ENCODE measurements at places on chromosomes 3 and 15.

GRCh38 chr3:10286596-10287295 lies 6.0 kb downstream of the GHRL start:
- no peak for DNase-seq

- DNase-seq, result no peak
Observed at GRCh38 chr3:11373235-11373634, 101.0 kb downstream of the ATG7 start.

DNA sequence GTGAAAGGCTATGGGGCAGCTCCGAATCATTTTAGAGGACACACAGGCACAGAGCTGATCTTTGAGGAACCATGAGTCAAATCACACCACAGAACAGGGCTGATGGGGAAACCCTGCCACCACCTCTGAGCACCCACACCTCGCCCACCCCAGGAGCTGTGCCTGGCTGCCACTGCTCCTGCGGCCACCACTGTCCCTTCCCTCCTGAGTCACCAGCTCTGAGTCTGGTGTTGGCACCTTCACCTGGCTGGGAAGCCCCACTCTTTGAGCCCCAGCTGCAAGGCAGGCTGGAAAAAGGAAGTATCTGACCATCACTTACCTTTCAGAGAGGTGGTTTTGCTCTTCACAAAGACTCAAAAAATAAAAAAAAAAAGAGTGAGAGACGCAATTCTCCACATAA lies 63.6 kb upstream of the MEF2A start:
- no peak for DNase-seq

DNA sequence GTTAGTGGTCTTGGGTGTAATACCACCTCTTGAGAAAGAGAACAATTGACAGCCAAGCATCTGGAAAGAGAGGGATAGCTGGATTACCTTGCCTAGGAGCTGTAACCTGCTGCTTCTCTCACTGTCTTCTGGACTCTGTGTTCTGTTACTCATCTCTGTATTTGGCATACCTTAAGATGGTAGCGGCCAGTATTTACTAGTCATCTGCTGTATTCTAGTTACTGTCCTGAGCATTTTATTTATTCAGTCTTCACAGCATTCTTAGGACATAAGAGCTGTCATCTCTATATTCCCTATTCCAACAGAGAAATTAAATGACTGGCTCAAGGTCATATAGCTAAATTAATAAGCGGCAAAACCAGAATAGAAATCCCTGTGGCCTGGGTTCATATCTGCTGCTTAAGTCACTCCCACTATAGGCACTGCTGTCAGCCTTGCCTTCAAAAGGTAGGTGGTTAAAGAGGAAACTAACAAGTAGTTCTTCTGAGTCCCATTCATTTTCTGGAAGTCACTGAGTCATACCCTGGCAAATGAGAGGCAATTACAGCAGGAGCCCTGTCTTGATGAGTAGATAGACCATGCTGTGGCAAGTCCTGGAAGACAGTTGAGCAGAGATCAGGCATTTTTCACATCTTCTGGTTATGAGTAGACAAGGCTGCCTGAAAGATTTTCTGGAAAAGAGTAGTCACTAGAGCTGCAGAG lies 68.2 kb downstream of the RAB7A start:
- no peak for DNase-seq

DNA sequence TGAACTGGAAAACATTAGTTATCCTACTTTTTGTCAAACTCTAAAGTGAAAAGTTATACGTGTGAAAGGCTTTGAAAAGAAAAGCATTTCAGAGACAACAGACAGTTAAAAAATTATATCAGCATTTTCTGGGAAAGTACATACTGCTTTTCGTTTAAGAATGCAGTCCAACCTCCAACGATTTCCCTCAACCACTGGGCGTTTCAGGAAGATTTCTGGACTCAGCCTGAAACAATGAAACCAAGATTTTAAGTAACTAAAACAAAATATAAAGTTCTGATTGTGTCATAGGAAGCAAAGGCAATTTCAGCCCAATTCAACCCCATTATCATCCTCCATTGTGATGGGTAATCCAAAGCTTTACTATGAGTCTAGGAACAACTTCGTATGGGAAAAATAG lies 110.7 kb downstream of the PLD1 start:
- no peak for DNase-seq

DNA sequence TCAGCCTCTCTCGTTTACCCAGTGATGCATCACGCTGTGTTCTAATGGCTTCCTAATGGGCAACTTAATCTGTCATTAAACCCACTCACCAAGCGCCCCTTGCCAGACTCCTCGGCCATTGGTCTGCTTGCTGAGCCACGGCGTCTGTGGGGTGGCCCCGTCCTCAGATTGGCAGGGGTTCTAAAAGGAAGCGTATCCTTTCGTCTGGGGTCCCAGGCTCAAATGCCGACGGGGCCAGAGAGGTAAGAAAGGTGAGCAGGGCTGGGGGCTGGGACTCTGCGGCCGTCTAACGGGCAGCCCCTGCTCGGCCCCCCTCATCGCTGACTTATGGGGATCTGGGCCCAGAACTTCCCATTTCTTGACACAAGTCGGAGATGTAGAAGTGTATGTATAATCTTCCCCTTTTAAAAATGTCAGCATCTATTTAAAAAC lies 315.1 kb upstream of the PROK2 start:
- no peak for DNase-seq
